ENCODE measurements at places on chromosomes 3 and 15.

- no peak for DNase-seq
Measured at GRCh38 chr3:141411251-141411771, 43.0 kb downstream of the ZBTB38 start.

GRCh38 chr3:108862865-108863798 is 40.5 kb downstream of the TRAT1 start:
- no peak for DNase-seq

GRCh38 chr3:143343031-143343430 is 223.5 kb downstream of the CHST2 start:
- no peak for DNase-seq

GRCh38 chr3:3177861-3178497 is 1.5 kb downstream of the CRBN start:
- no peak for DNase-seq

GRCh38 chr15:100373942-100374341 is 32.2 kb upstream of the ADAMTS17 start:
- DNase-seq, result no peak

DNA sequence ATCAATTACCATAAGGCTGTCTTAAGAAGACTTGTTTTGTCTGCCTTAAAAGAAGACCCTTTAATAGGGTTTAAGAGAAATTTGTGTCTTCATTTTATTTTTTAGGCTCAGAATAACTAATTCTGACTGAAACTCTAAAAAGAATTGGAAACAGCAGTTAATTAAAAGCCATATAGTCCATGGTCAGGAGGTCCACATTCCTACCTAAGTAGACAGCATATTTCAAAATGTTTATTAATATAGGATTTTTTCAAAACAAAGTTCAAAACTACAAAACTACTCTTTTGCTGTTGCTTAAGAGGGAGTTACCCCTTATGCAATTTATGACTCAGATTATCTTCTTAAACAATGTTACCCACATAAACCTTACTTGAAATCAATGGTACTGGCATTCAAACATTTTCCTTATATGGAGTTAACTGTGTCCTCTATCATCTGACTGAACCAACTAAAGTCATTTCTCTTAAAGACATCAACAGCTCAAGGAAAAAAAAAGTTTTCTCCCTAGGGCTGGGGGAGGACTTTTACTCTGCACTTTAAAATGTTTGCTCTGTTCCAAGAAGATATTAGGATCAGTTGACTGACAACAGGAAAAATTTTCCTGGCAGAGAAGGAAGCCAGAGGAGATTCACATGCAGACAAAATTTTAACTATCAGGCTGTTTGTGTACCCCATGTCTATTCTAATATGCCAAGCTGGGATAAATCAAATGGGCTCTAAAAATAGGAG is 56.8 kb upstream of the NANOGP8 start:
- DNase-seq, result no peak

GRCh38 chr3:45596290-45596791 is 1.8 kb downstream of the LIMD1 start:
- DNase-seq, result no peak

DNA sequence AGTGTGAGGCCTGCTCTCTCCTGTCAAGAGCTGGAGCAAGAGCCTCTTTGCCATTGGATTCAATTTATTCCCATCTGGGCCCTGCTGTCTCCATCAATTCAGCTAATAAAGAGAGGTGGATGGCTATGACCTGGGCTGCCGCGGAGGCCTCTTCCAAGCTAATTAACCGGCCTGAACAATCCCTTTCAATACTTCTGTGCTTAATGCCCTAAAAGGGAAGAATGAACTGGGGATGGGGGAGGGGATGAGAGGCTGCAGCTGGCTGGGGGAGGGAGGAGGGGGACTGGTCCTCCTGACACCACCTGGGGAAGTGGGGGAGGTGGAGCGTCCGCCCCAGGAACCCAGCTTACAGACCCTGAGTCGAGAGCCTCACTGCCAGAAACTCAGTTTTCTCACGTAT is 33.4 kb upstream of the PRR23E start:
- DNase-seq, result peak; percentile 82

DNA sequence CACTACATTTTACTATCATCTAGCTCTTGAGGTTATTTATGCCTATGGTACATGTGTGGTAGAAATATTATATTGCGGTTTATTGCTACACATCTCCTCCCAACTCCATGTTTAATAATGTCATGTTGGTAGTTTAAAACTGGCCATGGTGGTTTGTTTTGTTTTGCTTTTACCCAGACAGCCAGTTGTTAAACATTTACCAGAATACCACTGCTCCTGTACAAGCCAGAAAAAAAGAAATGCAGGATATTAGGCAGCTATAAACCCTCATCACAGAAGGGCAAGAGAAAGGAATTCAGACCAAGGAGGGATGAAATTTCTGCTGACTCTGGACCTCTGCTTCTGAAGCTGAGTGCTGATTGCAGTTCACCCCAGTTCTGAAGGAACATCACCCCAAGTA is 451.8 kb upstream of the IL12A start:
- no peak for DNase-seq

DNA sequence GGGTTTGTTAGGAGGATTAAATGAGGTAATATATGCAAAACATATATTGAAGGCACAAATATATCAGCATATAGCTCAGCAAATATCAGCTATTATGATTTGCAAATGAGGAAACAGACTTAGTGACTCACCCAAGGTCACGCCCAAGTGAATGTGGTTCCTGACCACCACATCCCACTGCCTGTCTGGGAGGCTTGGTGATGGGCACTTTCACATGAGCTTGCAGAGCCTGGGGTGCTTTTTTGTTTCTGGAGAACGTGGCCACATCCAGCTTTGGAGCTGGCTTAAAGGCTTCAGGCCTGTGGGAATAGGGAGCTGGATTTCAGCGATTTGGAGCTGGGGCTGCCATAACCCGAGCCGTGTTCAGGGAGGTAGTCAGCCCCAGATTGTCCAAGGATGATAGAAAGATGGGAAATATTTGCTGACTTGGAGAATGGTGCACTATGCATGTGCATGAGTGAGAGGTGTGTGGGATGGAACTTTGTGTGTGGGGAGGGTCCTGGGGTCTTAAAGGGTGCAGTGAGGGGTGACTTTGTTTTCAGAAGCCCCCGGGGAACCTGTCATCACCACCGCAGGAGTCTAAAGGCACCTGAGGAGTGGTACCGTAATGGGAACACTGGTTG is 12.0 kb upstream of the FGD5 start:
- no peak for DNase-seq

- DNase-seq, result no peak
Measured at GRCh38 chr3:177146646-177147045, 50.6 kb downstream of the TBL1XR1 start.

DNA sequence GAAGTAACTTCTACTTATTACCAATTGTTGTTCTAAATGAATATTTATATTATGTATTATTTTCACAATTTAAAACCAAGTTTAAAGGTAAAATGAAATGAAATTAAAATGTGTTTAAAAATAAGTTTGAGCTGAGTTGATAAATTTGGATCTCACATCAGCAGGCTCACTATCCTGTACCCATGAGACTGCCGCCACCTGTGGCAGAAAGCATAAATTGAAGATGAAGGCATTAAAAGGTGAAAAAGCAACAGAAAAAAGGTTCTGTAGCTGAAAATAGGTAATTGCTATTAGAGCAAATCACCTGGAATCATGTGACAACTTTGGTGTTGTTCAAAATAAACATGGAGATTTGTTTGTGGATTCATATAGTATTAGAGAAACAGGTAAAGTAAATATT is 133.0 kb upstream of the CADM2 start:
- no peak for DNase-seq

- DNase-seq, result no peak
Measured at GRCh38 chr3:53170325-53171063, 9.5 kb downstream of the PRKCD start.

DNA sequence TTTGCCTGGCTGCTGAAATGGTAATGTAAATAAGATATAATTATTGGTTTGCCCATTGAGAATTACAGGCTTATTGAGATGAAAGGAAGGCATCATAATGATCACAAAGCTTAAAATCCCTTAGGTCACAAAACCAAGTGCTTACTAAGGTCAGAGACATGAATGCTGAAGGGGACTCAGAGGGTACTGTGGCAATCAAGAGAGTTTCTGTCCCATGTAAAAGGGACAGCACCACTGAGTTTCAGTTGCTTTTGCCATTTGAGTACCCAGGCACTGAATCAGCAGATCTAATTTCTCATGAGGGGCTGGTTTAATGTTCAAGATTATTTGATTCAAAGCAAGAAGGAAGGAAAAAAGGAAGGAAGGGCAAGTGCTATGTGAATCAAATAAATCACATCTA is 127.0 kb downstream of the PLOD2 start:
- DNase-seq, result no peak

GRCh38 chr3:166498446-166498845 is 661.2 kb upstream of the BCHE start:
- DNase-seq, result no peak

- DNase-seq, result no peak
Measured at GRCh38 chr15:90004671-90005070, 3.5 kb downstream of the ZNF710 start.

GRCh38 chr15:51172193-51172592 is 77.5 kb upstream of the TNFAIP8L3 start:
- DNase-seq, result no peak

DNA sequence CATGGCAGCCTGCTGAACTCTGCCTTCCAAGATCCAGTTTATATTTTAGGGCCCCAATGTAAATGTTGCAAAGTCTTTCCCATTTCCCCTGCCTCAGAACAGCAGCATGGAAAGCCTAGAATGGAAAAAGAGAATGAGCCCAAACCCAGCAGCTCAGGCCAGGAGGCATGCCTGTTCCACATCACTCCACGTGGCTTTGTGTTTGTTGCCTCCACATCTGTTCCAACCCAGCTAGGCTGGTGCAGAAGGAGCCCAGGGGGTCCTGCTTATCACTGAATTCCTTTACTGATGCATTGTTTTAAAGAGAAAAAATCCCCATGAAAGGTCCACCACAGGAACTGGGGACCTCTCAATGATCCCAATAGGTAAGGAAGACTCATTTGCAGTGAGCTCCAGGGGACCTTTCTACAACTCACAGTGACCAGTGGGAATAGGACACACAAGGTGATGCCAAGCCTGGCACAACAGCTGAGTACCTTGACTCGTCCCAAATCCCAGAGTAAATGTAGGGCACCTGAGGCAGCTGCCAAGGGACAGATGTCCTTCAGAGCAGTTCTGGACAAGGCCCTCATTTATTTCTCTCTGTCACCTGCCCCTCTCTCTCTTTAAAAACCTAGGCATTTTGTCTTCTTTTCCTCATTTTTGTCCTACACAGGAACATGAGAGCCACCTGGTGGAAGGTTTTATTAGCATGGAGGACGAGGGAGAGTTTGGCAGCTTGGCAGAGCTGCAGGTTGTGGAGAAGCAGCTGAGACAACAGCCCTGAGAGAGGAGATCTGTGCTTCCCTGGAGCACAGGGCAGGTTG is 41.7 kb upstream of the ADAMTS17 start:
- no peak for DNase-seq

- DNase-seq, result no peak
Measured at GRCh38 chr3:78785004-78785403, 982.8 kb downstream of the ROBO1 start.

GRCh38 chr3:125608419-125608818 is 13.1 kb upstream of the OSBPL11 start:
- no peak for DNase-seq

GRCh38 chr3:187085021-187085666 is 54.2 kb downstream of the RPL39L start:
- no peak for DNase-seq

DNA sequence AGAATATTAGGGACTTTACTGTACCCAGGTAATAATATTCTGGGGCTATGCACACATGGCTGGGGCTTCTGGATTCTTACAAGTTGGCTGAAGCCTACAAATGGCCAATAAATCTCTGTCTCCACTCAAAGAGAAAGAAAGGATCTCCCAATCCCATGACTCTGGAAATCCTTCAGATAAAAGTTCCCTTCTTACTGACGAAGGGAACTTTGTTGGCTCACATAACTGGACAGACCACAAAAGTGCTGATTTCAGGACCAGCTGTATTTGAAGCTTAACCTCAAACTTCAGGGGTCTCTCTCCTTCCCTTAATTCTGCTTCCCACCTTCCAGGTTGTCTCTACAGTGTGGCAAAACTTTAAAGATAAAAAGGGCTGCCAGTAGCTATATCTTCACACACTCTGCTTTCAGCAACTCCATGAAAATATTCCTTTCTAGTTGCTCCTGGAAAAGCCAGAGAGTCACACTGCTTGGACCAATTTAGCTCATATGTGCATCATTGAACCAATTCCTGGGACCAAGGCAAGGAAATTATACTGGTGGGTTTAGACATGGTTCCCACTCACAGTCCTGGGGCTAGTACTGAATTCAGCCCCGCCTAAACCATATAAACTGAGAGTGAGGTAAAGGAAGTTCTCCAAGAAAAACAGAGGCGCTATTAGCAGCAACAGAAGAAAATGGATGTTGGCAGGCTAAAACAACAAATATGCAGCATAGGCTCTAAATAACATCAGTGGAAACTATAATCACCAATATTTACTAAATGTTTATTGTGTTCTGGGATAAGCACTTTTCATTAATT is 290.0 kb upstream of the GADL1 start:
- DNase-seq, result peak; percentile 3

DNA sequence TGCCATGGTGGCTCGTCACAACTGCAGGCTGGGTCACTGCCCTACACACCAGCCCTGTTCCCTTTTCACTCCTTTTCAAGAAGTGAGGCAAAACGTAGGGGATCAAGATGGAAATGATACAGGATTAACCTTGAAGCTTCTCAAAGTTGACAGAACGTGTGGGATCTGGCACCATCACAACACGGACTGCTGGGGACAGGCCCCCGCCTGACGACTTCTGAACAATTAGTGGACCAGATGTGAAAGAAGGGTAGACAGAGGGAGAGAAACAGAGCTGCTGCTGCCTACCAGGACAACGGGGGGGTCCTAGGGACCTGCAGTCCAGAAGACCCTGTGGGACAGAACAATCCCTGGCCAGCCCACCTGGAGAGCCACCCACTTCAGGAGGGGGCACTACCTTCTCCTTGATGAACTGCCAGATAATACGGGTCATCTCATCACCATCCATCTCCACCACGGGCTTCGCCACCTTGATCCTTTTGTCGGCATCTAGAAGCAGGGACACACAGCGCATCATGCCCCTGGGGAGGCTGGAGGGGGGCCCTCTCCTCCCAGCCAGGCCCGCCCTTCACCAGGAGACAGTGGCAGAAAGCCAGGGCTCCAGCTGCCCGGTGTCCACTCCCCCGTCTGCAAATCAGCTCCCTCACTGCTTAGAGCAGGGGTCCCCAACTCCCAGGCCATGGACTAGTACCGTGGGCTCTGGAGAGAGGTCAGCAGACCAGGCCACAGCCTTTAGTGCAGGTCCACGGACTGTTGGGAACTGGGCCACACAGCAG is 10.9 kb downstream of the IDH2 start:
- no peak for DNase-seq
